Lower lobe of right lung (tissue), 2 donors: ENCODE measurements at places on chromosomes 16 and 17.

- DNase-seq: no peak
These were observed 4.0 kb downstream of the MMD start for GRCh38 chr17:55417411-55418268.

DNA sequence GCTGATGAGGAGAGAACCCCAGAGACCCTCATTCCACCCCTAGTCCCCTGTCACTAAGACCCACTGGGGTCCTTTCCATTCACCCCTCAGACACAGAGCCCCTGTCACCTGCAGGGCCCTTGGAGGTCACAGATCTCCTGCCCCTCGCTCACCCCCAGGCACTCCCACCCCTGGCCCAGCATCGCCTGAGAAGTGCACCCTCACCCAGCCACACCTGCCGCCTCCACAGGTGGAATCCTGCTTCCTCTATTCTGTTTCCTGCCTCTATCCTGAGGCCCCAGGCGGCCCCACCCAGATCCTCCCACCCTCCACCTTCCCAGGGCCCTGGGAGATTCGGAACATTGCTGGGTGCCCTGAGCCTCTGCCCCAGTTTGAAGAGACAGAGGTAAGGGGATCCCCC lies 13.8 kb upstream of the KRT17 start:
- no peak for DNase-seq

DNA sequence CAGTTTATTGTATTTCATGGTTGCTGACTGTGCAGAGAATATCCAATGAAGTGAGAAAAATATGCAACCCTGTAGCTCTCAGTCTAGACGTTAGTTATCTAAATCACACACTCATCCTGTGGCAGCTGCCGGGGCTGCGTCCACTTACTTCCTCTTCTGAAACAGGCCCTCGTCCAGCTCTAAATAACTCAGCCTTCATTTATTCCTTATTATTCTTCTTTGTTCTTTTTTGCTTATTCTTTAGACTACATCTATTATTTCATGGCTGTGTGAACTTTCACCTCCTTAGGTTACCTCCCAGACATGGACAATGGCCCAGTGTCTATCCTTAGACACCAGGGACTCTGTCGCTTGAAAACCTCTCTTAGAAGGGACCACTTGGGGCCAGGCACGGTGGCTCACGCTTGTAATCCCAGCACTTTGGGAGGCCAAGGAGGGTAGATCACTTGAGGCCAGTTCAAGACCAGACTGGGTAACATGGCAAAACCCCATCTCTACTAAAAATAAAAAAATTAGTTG lies 3.4 kb upstream of the THUMPD1 start:
- peak; percentile 66 for DNase-seq

GRCh38 chr17:66200685-66201092 lies 8.8 kb upstream of the CEP112 start:
- no peak for DNase-seq

- DNase-seq: no peak
These were observed 30.3 kb downstream of the MRTFB start for GRCh38 chr16:14101415-14101814.

DNA sequence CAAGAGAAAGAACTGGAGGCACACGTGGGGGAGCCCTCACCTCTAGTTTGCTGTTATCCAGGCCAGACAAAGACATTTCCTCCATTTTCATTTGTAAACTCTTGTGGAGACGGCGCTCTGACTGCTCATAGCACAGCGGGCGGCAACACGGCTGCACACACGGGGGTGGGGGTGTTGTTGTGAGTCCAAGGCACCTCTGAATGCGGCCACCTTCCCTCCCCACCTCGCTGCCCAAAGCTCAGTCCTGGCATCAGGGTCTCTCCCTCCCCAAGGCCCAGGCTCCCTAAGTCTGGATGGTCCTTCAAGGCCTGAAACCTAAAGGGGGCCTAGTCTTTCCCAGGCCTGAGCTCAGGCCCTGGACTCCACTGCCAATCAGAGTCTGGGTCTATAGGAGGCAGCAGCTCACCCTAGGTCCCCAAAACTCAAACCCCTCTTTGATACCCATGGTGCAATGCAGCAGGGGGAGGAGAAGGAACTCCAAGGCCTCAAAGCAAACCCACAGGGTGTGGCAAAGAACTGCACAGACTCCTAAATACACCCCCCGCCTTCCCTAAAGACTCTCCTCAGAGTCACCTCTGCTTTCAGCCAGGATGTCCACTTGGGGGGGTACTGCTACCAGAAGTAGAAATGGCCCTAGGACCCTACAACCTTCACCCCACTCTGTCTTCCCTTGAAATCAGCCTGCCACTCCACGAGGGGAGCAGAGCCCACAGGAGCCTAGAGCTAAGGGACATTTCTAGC lies 1.5 kb downstream of the ATXN7L3 start:
- no peak for DNase-seq

GRCh38 chr16:81310045-81310644 lies 4.6 kb upstream of the GAN start:
- DNase-seq: no peak

DNA sequence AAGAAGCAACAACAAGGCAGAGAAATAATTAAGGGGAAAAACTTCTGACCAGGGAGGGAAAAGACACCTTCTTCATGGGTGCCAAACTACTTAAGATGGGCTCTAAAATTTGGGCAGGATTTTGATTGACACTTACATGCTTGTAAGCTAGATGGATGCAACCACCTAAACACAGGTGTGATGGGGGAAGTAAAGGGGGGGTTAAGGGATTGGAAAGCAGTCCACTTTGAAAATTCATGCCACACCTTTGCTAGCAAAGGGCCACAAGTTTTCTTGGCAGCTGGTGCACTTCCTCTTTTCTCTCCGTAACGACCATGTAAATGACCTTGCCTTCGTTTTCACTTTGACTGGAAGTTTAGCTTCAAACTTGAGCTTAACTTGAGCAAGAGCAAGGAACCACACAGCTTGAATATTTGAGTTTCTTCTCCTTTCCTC lies 14.3 kb upstream of the PRKAR1A start:
- peak; percentile 54 for DNase-seq

DNA sequence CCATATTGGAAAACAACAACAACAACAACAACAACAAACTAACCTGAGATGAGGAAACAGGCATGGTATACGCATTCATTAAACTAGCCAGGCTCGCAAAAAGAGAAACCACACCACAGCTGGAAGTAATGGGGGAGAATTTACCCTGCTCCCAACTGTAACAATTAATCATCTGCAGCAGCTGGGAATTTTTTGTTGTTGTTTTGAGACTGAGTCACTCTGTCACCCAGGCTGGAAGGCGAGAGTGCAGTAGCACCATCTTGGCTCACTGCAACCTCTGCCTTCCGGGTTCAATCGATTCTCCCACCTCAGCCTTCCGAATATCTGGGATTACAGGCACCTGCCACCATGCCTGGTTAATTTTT lies 16.3 kb downstream of the PRPSAP1 start:
- no peak for DNase-seq

DNA sequence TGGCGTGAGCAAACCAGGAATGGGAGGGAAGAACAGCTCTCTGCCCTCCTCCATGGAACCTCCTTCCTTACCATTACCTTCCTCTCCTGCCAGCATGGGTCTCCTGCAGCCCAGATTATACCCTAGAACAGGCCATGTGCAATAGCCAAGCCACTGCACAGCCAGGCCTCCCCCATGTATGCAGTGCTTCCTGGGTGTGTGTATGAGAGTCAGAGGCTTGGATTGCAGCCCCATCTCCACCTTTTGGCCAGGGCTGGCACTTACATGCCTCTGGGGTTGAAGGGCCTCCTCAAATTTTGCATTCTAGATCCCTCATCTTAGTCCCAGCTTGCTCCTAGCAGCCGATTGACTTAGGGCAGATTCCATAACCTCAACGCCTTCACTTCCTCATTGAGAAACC lies 133.7 kb downstream of the GSG1L start:
- DNase-seq: no peak

DNA sequence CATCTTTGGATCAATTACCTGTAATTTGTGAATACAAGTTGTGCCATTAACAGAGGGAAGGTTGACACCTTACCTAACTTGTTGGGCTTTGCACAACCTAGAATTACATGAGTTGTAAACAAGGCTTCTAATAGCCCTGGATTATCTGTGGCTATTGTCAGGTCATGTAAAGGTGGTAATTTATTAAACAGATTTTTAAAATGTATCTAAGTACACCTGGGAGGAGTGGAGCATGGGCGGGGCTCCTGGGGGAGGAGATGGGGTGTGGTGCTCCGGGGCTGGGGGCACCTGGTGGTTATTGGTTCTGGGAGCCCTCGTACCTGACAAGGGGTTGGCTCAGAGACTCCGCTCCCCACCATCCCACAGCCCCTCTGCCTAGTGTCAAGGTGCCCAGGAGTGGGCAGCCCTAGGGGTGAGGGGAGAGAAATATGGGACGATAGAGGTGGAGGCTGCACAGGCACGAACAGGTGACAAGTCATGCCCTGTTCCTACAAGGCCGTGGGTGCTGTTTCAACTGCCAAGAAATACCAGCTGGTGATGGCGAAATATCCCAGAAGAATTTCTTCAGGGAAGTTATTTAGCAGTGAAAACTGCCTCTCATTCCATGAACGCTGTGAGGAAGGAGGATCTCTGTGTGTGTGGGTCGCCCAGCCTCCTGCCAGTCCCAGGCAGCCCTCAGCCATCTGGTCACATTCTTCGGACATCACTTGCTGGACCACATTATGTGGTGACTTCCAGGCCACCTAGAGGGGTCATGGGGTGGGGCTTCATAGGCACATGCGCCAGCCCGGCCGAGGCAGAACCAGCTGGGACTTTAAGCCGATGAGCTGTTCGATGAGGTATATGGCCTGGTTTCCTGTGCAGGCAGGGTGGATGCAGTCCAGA lies 55.5 kb upstream of the IRX3 start:
- DNase-seq: peak; percentile 52

GRCh38 chr16:56604966-56605365 lies 3.4 kb upstream of the MT2A start:
- DNase-seq: no peak

DNA sequence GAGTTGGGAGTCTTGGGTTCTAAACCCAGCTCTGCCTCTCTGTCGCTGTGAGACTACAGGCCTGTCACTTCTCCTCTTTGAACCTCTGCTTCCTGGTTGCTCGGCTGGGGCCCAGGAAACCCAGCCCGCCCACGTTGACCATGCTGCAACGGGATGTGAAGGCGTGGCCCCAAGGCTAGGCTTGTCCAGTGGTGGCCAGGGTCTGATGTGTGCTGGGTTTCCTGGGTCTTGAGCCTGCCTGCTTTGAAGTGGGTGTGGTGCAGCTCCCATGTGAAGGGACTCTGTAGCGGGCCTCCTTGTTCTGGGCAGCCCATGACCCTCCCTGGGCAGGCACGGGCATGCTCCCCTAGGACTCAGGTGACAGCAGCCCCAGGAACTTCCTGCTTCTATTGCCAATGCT lies 82.3 kb downstream of the SDR42E1 start:
- peak; percentile 77 for DNase-seq

DNA sequence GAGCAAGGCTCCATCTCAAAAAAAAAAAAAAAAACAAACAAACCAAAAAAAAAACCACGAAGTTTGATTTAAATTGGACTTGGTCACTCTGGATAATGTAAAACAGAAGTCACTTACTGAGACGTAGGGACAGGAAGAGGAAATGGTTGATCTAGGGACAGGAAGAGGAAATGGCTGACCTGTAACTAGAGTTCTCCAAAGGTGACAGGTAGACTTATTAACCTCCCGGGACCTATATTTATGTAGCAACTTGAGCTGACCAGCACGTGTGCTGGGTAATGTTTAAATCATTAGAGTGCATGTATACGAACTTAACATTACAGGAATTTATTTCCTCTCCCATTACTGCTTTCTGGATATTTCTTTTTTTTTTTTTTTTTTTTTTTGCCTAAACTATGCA lies 81.5 kb upstream of the DHX40 start:
- no peak for DNase-seq

GRCh38 chr16:87393680-87394055 lies 1.5 kb downstream of the MAP1LC3B start:
- no peak for DNase-seq

- no peak for DNase-seq
These were observed 7.2 kb upstream of the KIFC3 start for GRCh38 chr16:57809276-57810196.

GRCh38 chr16:10266809-10267208 lies 84.6 kb upstream of the GRIN2A start:
- DNase-seq: no peak

- DNase-seq: peak; percentile 79
These were observed 13.2 kb downstream of the RAI1 start for GRCh38 chr17:17694169-17695081.

DNA sequence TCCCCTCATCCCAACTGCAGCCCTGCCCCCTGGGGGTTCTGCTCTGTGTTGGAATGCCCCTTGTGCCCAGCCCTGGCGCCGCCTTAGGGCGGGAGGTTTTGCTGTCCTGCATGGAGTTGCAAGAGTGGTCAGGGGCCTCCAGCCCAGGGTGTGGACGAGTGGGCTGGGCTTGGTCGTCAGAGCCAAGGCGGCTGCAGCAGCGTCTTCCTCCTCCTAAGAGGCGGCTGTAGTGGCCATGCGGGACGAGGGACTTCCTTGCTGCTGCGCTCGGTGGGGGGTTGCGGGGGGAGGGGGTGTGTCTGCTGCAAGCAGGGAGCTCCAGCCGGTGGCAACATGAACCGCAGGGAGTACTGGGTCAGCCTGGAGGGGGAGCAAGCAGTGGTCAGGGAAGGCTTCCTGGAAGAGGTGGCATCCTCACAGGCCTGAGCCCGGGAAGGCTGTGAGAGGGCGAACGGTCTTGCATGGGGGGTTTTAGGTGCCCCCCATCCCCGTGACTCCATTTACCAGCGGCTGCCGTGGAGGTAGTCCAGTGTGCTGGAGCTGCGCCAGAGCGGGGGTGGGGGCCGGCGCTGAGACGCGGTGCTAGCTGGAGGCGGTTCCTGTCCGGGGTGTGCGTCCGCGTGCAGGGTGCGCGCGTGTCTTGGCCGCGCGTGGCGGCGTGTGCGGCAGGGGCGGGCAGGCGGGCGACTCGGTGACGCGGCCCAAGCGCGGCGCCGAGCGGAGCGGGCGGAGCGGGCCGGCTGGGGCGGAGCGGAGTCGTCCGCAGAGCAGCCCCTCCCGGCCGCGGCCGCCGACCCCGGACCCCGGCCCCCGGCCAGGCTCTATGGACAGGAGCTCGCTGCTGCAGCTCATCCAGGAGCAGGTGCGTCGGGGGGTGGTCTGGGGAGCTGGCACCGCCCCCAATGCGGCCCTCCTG lies at the start of gene RHBDL1:
Gene RHBDL1 (plus strand): TSS at position 704 of the 916 bp plus-strand sequence. CDS start 120 bp downstream, at position 824.
- peak; percentile 68 for DNase-seq

- no peak for DNase-seq
These were observed 26.5 kb upstream of the SLC39A11 start for GRCh38 chr17:73118951-73119391.

GRCh38 chr17:12917399-12917798 lies 100.4 kb downstream of the ELAC2 start:
- no peak for DNase-seq
